AG08395 (cell line): ENCODE measurements at places on chromosomes 1 and 21.

- DNase-seq = no peak
Observed at GRCh38 chr1:35442734-35443133, 114.5 kb downstream of the KIAA0319L start.

- no peak for DNase-seq
Observed at GRCh38 chr1:32894019-32894600, 7.1 kb downstream of the TMEM54 start.

DNA sequence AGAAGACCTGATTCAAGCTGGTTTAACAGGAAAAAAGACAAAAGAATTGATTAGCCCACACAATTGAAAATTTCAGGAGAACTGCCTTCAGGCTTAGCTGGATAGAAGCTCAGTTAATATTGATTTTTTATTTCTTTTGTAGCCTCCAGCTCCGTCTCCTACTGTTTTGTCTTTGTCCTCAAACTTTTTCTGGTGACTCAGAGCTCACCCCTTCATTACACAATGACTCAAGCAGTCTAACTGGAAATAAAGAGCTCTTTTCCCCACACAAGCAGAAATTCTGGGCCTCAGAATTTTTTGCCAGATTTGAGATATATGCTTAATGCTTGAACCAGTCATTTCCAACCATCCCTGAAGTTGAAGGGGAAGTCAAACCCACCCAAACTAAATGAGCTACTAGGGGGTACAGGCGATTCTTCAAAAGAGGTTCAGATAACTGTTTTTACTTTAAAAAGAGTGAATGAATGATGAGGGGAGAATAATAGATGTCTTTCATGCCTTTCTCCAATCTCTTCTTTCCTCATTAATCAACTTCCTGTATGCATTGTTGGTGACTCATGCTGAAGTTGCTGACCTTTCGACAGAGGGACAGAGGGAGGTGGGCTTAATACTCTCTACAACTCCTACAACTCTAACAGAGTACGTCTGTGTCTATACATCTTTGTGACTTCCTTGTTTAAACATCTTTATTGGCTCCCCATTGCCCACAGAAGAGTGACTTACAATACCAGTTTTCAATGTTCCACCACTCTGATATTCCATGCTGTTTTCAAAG lies 6.2 kb upstream of the ACP6 start:
- peak; percentile 72 for DNase-seq

DNA sequence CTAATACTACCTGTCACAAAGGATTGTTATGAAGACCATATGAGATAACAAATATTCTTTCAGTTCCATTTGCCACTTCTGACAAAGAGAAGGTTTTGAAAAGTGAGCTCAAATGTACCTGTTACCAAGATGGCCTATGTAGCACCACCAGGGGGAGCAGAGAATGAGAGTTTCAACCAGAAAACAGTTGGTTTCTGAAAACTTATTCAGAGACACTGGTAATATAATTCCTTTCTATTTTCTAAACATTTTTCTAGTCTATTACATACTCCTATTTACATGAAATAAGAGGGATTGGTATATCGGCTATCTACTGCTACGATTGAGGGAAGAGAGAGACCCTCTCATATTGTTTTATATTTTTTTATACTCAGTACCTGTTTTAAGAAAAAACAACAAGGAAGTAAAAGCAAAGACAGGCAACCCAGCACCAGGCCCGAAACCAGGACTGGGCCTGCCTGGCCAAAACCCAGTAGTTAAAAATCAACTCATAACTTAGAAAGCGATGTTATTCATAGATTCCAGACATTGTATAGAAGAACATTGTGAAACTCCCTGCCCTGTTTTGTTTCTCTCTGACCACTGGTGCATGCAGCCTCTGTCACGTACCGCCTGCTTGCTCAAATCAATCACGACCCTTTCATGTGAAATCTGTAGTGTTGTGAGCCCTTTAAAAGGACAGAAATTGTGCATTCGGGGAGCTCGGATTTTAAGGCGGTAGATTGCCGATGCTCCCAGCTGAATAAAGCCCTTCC lies 48.3 kb downstream of the IL23R start:
- peak; percentile 7 for DNase-seq

DNA sequence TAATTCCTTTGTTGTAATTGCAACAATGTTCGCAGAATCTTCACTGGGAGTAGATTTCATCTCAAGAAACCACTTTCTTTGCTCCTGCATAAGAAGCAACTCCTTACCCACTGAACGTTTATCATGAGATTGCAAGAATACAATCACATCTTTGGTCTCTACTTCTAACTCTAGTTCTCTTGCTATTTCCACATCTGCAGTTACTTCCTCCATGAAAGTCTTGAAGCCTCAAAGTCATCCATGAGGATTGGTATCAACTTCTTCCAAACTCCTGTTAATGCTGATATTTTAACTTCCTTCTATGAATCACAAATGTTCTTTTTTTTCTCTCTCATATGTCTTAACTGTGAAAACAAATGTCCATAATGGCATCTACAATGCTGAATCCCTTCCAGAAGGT lies 118.6 kb upstream of the RAB4A start:
- DNase-seq = no peak

DNA sequence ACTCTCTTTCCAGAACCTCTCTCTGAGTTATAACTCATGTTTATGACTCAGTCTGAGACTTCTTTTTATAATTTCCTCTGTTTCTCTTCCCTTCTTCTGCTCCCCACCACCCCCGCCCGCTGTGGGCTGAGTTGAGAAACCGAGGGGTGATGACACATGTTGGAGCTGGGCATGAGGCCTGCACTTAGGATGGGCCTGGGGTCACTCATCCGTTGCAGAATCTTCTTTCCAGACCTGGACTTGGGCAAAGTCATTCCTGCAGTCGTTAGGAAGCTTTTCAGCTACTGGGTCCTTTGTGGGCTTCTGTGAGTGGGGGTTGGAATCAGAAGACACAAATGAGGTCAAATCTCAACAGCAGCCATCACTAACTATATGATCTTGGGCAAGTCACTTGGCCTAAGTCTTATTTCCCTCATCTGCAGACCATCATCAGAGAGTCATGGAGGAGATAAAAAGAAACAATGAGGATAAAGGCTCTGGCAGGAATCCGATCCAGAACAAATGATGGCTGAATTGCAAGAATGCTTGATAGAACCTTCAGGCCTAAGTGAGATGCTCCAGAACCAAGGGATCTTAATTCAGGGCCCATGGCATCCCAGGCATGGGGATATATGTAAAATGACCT lies 53.4 kb downstream of the RPS6KA1 start:
- DNase-seq = peak; percentile 54

DNA sequence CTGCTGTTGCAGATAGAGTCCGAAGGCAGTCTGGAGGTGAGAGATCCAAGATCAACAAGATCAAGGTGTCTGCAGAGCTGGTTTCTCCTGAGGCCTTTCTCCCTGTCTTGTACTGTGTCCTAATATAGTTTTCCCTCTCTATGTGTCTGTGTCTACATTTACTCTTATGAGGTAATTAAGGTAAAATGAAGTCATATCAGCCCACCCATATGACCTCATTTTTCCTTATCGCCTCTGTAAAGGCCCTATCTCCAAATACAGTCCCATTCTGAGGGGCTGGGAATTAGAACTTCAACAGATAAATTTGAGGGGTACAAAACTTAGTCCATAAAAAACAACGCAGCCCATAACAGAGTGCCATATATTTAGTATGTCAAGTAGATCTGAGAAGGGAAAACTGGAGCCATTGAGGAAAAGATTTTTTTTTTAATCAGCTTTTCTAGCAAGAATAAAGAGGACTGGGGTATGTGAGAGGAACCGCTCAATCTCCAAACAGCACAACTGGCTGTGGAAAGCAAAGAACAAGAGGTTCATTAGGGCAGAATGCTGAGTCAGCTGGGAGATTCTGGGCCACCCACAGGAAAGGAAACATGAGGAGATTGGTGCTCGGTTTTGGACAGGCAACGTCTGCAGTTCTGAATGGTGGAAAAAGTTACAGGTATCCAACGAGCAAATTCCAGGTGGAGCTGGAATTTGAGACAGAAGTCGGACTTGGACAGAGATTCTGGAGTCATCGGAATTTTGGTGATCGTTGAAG lies 65.7 kb downstream of the MAP3K21 start:
- no peak for DNase-seq

DNA sequence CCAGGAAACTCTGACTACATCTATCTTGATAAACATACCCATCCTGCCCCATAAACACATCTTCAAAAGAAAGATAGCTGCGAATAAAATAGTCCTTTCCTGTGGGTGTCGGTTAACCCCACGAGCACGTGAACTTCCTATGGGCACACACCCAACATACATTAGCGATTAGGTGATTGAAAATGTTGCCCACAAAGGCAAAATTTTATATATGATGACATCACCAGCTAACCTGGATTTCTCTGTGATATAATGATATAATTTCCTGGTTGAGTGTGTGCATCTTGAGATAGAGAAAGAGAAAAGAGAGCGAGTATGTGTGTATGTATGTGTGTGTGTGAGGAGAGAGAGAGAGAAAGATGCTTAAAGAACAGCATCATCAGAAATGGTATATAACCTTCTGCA lies 296.1 kb downstream of the PTPRC start:
- no peak for DNase-seq

DNA sequence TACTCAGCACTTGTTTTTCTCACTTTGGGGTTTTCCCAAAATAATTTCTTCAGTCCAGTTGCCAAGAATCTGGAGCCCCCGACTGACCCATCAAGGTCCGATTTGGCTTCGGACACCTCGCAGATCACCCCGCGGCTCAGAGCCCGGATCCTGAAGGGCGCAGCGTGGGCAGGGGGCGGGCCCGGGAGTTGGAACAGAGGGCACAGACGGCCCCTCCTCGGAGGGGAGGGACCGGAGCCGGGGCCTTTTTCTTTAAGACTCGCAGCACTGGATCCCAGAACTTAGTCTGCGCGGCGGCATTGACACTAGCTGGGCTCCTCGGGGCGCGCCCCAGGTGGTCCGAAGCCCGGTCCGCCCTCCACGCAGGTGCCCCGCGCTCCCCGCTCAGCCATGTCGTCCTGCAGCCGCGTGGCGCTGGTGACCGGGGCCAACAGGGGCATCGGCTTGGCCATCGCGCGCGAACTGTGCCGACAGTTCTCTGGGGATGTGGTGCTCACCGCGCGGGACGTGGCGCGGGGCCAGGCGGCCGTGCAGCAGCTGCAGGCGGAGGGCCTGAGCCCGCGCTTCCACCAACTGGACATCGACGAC lies at the start of gene CBR3:
Gene CBR3 (plus strand): TSS at position 277 of the 588 bp plus-strand sequence. CDS start 114 bp downstream, at position 391.
- peak; percentile 71 for DNase-seq

DNA sequence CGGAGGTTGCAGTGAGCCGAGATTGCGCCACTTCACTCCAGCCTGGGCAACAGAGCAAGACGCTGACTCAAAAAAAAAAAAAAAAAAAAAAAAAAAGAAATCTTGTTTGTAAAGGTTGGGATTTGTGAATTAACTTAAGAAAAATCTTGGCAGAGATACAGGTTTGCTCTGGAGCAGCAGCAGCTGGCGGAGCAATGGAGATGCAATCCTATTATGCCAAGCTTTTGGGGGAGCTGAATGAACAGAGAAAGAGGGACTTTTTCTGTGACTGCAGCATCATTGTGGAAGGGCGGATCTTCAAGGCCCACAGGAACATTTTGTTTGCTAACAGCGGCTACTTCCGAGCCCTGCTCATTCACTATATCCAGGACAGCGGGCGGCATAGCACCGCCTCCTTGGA lies 5.6 kb downstream of the ZBTB8B start:
- DNase-seq = no peak

- DNase-seq = no peak
Observed at GRCh38 chr1:205843036-205843859, 6.7 kb downstream of the PM20D1 start.

GRCh38 chr1:31102501-31102950 lies 37.0 kb upstream of the PUM1 start:
- peak; percentile 18 for DNase-seq

GRCh38 chr1:6180268-6180706 lies at the start of gene CHD5:
TSS of gene CHD5 (minus strand) at chr1:6180321. CDS start at chr1:6180023, 298 bp downstream.
- DNase-seq = no peak

DNA sequence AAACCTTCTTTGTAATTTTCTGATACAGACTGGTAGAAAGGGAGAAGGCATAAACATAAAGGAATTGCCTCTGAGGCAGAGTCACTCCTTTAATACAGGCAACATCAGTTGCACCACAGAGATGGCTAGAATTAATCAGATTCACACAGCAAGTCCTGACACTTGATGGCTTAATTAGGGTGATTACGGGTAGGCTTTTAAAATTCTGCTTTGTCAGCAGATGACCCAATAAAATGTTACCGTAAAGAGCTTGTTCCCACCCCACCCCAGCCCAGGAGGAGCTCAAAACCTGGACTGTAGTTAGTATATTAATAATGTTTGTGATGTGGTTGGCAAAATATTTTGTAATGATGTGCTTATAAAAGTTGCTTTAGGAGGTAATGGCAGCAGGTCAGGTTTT lies 9.3 kb upstream of the BTG3 start:
- DNase-seq = no peak

DNA sequence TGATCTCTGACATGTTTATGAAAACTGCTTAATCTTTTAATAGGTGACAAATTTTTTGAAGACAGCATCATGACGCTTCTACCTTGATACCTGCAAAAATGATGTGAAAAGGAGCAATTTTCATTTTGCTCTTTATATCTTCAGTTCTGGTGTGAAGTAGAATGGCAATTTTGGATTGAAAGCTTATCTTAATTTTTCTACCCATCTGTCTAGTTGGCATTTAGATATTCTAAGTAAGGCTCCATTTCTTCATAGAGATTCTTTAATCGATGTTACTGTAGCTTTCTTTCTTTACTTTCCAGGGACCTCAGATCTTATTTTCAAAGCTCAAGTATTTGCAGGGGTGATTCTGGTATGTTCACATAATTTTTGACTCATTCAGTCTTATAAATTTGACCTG lies 32.3 kb upstream of the GPR52 start:
- DNase-seq = no peak

- DNase-seq = no peak
Observed at GRCh38 chr1:54970901-54971300, 9.5 kb upstream of the TMEM61 start.

DNA sequence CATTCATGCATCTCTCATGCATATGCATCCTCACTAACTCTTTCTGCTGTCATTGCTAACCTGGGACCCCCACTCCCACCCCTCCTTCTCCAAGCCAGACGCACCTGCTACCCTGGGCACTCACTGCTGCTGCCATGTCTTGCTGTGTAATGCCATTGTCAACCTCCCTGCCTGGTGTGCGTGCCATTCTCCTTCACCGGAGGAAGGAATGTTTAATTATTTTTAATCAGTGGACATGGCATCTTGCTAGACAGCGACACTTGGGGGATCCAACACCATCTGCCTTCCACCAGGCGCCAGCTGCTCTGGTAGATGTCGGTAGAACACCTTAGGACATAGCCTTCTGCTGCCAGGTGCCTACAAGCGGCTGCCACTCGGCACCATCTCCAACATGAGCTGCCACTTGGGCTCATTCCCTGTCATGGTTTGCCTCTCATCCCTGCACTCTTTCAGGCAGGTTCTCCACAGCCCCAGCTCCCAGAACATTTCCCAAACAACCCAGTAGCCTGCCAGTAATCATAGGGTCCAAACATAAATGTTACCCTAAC lies 306.9 kb downstream of the TTLL7 start:
- DNase-seq = no peak

GRCh38 chr21:16195538-16195910 lies 465.7 kb downstream of the USP25 start:
- DNase-seq = peak; percentile 17

GRCh38 chr1:223109581-223110026 lies 33.4 kb downstream of the TLR5 start:
- DNase-seq = no peak

- no peak for DNase-seq
Observed at GRCh38 chr1:161096015-161096414, 2.1 kb upstream of the KLHDC9 start.
